ENCODE measurements at places on chromosomes 4 and X. TPM values are rescaled to one million over a fixed set of nuclear protein-coding genes. Genes with fewer than 3 reads are reported as not detected.

Gene ZNF595
- 6.5 TPM for total RNA-seq

Gene ZFYVE28
- 1.3 TPM for total RNA-seq

Gene ADGRL3
- total RNA-seq, result 0.19 TPM

Gene PAGE1
- total RNA-seq, result not detected

Gene RAB39B
- not detected for total RNA-seq

Gene KCND1
- 0.14 TPM for total RNA-seq

Gene NPY1R
- total RNA-seq, result not detected

Gene PGRMC1
- 115 TPM for total RNA-seq

Gene SPANXN3
- total RNA-seq, result not detected

Gene SPACA5
- not detected for total RNA-seq

Gene ADH5
- 142 TPM for total RNA-seq

Gene BCLAF3
- total RNA-seq, result 1.4 TPM

Gene MAGED4
- total RNA-seq, result 6.6 TPM

Gene SPANXB1
- total RNA-seq, result not detected

Gene PARM1
- total RNA-seq, result not detected

Gene HSFX4
- not detected for total RNA-seq

Gene GPC3
- 6.9 TPM for total RNA-seq

Gene CLGN
- not detected for total RNA-seq

Gene CSAG1
- total RNA-seq, result not detected

Gene FAM184B
- total RNA-seq, result not detected

Gene CSN1S1
- total RNA-seq, result not detected

Gene CXorf65
- not detected for total RNA-seq

Gene SHROOM3
- total RNA-seq, result 22.2 TPM

Gene AMTN
- total RNA-seq, result 0.21 TPM

Gene MAD2L1
- total RNA-seq, result 43.0 TPM

Gene PRKG2
- 0.28 TPM for total RNA-seq

Gene PF4V1
- not detected for total RNA-seq

Gene TEX28
- total RNA-seq, result not detected

Gene MAGEB1
- total RNA-seq, result not detected

Gene CXCL5
- 4.6 TPM for total RNA-seq

Gene BEND4
- total RNA-seq, result not detected

Gene S100P
- total RNA-seq, result 39.8 TPM

Gene DMRTC1
- not detected for total RNA-seq

Gene GLRB
- 0.42 TPM for total RNA-seq

Gene DCAF8L2
- not detected for total RNA-seq

Gene TEX13C
- not detected for total RNA-seq

Gene CDX4
- total RNA-seq, result not detected

Gene APLN
- 2.5 TPM for total RNA-seq

Gene UGT8
- total RNA-seq, result 2.2 TPM

Gene ZCCHC12
- total RNA-seq, result not detected

Gene ZNF630
- 1.6 TPM for total RNA-seq

Gene NEUROG2
- not detected for total RNA-seq

Gene CENPU
- total RNA-seq, result 20.9 TPM

Gene IL2
- not detected for total RNA-seq

Gene CXCL1
- total RNA-seq, result 97.3 TPM

Gene SLC4A4
- total RNA-seq, result 0.14 TPM

Gene NKX6-1
- not detected for total RNA-seq

All from airway epithelial cell (primary cell).